GM23338 (cell line): ENCODE measurements at places on chromosomes 1 and 21.

DNA sequence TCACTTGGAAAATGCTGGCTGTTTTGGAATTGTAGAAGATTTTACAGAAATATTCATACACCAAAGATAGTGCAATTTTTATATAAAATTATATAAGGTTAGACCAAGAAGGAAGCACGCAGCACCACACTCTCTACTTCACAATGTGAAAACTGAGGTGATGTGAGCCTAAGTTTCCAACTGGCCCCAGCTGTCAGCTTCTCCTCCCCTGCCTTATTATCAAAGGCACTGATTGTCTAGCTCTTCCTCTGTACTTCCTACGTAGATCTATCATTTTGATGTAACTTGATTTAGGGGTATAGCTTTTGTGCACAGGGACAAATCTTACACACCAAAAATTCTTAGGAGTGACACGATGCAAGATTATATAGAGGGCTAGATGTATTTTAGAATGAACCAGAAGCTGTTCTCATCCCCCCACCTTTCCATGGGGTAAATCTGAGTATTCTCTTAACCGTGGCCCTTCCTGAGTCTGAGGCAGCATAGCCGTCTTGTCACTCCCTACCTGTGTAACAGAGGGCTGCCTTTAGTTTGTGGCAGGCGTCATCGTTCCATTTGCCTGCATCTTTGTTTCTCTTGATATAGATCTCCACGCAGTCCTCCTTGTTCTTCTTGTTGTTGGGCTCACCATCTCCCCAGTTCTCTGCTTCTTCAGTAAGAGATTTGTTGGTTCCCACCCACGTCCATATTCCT, 3.4 kb downstream of the SELL start:
- no peak for DNase-seq

GRCh38 chr1:16348414-16349182, 3.7 kb downstream of the FBXO42 start:
- no peak for DNase-seq

DNA sequence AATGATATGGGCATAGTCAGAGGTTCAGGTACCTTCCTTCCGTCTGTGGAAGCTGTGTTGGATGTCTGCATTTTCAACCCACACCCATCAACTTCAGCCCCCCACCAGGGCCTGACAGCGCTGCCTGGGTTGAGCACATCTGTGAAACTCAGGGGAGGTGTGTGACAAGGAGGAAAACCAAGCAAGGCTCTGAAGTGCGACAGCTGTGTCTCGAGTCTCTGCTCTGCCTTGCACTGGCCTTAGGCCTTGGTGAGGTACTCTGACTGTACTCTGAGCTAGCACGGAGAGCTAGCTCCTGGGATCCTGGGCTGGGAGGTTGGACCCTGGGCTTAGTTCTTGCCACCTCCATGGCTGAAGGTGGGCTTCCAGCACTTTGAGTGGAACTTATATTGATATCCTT, 9.1 kb downstream of the VANGL2 start:
- no peak for DNase-seq

- DNase-seq = no peak
These were observed 176.7 kb downstream of the CRB1 start for GRCh38 chr1:197444755-197445154.

- DNase-seq = no peak
These were observed 58.5 kb downstream of the LPAR3 start for GRCh38 chr1:84834419-84835064.

GRCh38 chr1:108708691-108709660, 3.7 kb upstream of the FNDC7 start:
- peak; percentile 80 for DNase-seq
